ENCODE measurements at places on chromosomes 12 and 14.

- DNase-seq = no peak
These were observed 645.1 kb downstream of the SLC16A7 start for GRCh38 chr12:60240891-60241290.

DNA sequence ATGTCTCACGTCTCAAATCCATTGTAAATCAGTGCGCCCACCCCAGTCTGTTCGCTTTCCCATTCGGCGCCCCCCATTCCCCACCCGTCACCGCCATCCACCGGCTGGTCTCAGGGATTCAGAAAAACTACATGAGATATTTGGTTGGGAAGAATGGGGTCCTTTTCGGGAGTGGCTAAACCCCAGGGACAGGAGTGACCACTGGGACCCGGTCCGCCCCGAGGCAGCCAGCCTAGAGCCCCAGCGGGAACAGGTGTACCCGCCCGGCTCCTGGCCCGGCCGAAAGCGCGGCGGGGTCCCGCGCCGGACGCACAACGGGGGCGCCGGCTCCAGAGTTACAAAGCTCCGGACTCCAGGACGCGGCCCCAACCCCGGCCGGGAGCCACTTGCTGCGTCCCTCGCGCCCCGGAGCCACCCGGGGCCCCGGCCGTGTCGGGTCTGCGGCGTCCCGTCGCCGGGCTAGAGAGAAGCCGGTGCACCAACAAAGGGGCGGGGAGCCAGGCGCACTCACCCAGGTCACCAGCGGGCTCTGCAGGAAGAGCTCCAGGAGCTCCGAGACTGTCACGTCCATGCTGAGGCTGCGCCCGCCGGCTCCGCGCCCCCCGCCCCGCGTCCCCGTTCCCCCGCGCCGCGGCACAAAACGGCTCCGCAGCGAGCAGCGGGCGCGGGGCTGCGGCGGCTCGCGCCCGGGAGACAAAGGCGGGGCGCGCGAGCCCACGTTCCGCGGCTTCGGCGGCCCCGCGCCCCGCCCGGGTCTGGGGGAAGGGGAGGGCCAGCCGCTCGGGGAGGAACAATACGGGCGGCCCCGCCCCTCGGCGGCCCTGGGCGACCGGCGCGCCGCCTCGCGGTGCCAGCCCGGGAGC lies at the start of gene CCDC88C:
TSS of gene CCDC88C (minus strand) at position 701 of the 863 bp plus-strand sequence. CDS start at position 571, 130 bp downstream.
- DNase-seq = peak; percentile 65

DNA sequence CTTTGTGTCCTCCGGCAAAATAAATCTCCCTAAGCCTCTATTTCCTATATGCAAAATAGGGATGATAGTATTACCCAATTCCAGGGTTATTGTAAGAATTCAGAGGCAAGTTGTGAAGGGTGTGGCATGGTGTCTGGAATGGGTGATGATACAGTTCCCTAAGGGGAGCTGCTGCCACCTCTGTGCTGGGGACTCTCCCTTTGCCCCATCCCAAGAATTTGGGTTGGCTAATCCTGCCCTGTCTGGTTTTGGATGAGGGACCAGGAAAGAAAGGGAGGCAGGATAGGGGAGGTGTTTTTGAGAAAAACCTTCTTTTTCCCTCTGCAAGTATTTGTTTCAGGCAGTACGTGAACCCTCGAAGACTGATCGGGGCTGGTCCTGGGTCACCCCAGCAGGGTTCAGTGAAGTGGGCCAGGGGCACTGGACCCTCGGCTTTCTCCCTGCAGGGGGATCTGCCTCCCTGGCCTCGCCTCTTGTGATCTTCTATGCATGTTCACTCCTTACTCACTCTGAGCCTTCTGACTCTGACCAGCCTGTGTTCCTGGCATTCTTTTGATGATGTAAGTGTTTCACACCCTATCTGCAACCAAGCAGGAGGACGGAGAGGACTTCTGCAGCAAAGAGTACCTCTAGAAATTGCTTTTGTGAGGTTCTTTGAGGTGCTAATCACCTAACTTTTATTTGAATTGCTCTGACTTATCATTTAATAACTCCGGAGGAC lies 60.8 kb downstream of the RASSF3 start:
- no peak for DNase-seq

GRCh38 chr12:19710811-19711793 lies 271.8 kb downstream of the AEBP2 start:
- no peak for DNase-seq

GRCh38 chr14:50123062-50123461 lies 6.7 kb upstream of the VCPKMT start:
- no peak for DNase-seq

- DNase-seq = no peak
These were observed 45.0 kb downstream of the KCNA5 start for GRCh38 chr12:5088586-5089264.

DNA sequence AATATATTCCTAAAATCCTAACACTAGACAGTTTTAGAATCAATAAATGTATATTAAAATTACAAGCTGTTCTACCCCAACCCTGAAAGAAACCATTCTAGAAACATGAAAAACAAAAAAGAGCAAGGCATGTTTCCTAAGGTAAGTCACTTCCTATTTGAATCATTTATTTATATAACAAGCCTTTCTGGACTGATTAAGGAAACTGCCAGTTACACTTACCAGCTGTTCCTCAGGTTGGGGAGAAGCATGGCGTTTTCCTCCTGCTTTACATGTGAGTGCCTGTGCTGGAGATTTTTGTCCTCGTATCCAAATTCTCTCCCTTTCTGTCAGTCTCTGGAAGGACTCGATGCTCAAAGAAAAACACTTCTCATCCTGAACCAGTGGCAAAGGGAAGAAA lies 183.3 kb downstream of the EFCAB11 start:
- no peak for DNase-seq

GRCh38 chr12:106235770-106236169 lies 12.1 kb downstream of the CKAP4 start:
- no peak for DNase-seq

GRCh38 chr12:123962513-123962912 lies 10.1 kb downstream of the CCDC92 start:
- no peak for DNase-seq

- DNase-seq = no peak
These were observed 17.8 kb upstream of the KLC1 start for GRCh38 chr14:103611215-103611614.

GRCh38 chr14:22449600-22449905 lies 139.5 kb downstream of the DAD1 start:
- no peak for DNase-seq

DNA sequence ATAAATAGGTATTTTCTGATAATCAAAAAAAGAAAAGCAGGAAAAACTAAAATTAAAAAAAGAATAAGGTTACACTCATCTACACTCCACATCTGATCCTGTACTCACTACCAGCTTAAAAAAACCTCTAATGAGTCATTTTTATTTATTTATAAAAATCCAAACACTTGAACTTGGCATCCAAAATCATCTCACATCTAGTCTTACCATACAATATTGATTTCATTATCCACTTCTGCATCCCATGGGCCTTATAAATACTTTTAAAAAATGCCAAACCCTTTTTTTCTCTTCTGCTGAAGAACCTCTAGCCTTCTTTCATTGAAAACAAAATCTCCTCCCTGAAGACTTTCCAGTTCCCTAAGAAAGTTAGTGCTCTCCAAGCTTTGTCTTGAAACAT lies 109.7 kb downstream of the TMTC3 start:
- no peak for DNase-seq

Measured in NCI-H1105 treated with DMSO at 0.1 percent for 48 hours (cell line).